Cardiac muscle cell (in vitro differentiated cells and primary cell): ENCODE measurements at places on chromosomes 5 and 9. TPM values are rescaled to one million over a fixed set of nuclear protein-coding genes. Genes with fewer than 3 reads are reported as not detected.

The EMB gene
- 1.8 and 3.8 TPM in 2 replicates for total RNA-seq

DNA sequence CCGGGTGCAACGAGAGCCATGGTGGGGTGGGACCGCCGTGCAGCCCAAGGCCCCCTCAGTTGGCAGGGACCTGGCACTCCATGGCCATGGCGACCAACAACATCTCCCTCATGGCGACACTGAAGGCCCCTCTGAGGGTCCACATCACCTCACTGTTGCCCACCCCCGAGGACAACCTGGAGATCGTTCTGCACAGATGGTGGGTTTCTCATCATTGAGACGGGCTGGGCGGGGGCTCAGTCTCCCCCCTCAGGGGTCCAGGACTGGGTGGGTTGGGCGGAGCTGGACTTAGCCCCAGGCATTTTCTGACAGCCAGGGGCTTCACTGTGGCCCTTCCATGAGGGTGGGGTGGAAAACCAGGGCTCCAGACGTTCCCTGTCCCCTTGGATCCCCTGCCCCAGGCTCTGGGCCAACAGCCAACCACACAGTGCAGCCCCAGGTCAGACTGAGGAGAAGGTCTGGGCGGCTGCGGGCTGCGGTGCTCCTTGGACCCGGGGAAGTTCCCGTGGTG, 734 bp downstream of the PAEP start:
- DNase-seq = no peak

DNA sequence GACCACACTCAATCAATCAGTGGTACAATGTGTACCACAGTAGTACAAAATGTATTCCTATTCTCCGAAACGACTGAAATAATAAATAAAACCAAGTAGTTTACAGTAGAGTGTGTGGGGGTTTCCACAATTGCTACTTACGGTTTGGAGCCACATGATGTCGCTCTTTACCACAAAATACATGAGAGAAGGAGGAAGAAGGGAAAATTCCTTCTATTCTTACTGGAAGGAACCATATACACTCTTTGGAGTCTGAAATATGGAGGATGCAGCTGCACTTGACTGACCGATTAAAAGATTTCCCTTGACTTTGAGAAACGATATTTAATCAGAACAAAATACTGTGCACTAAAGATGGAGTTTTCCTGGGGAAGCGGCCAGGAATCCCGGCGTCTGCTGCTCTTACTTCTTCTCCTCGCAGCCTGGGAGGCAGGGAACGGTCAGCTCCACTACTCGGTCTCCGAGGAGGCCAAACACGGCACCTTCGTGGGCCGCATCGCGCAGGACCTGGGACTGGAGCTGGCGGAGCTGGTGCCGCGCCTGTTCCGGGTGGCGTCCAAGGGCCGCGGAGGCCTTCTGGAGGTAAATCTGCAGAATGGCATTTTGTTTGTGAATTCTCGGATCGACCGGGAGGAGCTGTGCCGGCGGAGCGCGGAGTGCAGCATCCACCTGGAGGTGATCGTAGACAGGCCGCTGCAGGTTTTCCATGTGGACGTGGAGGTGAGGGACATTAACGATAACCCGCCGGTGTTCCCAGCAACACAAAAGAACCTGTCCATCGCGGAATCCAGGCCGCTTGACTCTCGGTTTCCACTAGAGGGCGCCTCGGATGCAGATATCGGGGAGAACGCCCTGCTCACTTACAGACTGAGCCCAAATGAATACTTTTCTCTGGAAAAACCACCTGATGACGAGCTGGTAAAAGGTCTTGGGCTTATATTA, at the start of gene PCDHA4:
Gene PCDHA4, plus strand, starts transcription at position 235 of the 942 bp plus-strand sequence.
- DNase-seq = peak; percentile 67

The VCAN gene
- total RNA-seq = 414 and 618 TPM in 2 replicates

GRCh38 chr9:108331596-108331995, 524.2 kb downstream of the ACTL7B start:
- no peak for DNase-seq

DNA sequence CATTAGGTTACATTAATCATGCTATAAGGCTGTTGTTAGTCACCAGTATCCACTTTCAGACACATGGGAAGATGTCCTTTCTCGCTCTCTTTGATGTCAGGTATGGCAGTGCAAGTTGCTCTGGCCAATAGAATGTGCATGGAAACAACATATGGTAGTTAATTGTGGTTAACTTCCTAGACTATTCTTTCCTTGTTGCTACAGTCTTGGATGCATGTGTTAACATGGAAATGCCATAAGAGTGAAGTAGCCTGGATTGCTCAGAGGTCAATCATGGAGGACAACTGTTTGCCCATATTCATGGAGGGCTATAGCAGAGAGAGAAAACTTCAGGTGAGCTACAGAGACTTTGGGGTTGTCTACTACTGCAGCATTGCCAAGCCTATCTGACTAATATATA, 245.8 kb upstream of the GAS1 start:
- no peak for DNase-seq

- DNase-seq = no peak
Measured at GRCh38 chr5:55410845-55411244, 103.1 kb downstream of the MTREX start.

The TGFBR1 gene
- 17.2 and 18.1 TPM in 2 replicates for total RNA-seq
